ENCODE measurements at places on chromosomes 2 and 18.
A peak's percentile ranks its signal among the peaks of the same experiment; 100 is the strongest.

DNA sequence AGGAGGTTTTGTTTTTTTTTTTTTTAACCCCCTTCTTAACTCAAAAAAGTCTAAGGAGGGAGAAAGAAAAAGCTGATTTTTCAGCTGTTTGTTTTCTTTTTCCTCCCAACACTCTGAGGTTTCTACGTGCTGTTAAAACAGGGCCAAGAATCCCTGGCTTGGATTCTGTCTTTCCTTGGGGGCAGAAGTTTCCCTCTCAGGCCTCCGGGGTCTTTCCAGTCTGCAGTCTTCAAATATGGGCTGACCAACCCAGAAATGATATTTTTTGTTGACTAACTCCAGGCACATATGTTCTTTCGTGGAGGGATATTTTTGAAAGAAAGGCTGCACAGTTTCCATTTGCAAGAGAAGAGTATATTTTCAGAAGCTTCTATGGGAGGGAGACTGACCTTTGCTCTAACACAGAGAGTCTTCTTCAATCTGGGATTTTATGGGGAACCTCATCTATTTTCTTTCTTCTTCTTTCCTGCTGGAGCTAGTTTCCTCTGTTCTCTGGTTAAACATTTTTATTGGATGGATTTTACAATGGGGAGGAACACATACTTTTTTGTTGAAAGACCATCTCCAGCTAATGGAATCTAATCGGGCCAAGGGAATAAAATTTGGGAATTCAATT, 93.3 kb upstream of the SPRED2 start:
- DNase-seq = no peak

GRCh38 chr2:58098254-58099095, 51.9 kb downstream of the VRK2 start:
- peak; percentile 73 for DNase-seq

DNA sequence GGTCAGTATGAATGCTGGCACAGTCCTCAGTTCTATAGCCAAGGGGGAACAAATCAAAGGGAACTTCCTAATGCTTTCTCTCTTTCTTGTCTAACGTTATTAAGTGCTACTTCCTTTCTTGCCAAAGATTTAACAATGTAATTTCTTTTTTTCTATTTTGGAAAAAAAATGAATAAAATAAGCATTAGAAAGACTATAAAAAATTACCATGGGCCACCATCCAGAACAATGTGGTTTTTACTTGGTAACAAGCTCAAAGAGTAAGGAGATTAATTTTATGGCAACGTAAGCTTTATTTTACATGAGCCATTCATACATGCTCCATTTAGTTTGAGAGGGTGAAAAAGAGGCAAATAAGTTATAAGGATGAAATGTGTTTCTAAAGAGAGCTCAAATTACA, 40.1 kb downstream of the SERPINE2 start:
- DNase-seq = no peak

- no peak for DNase-seq
These were observed 311.6 kb downstream of the STK39 start for GRCh38 chr2:167935803-167936110.

DNA sequence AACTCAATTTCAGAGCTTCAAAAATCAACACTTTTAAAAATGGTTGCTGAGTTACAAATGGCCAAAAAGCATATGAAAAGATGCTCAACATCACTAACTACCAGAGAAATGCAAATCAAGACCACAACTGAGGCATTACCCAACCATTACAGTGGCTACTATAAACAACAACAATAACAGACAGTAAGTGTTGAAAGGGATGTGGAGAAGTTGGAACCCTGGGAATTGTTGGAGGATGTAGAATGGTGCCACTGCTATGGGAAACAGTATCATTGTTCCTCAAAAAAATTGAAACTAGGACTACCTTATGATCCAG, 173.3 kb upstream of the SPRED2 start:
- DNase-seq = no peak

DNA sequence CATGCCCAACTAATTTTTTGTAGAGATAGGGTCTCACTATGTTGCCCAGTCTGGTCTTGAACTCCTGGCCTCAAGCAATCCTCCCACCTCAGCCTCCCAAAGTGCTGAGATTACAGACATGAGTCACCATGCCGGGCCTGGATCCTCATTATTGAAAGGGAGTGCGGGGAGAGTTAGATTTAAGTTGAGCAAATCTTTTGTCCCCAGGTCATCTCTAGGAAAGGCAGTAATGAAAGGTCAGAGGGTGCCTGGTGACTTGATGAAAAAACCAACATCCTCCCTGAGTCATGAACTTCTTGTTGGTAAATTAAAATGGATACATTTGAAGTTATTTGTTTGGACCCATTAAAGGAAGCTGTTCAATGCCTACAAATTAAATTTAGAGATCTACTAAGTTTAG, 25.1 kb downstream of the STAT4 start:
- DNase-seq = no peak

GRCh38 chr2:37600735-37601134, 70.7 kb downstream of the CDC42EP3 start:
- DNase-seq = no peak

DNA sequence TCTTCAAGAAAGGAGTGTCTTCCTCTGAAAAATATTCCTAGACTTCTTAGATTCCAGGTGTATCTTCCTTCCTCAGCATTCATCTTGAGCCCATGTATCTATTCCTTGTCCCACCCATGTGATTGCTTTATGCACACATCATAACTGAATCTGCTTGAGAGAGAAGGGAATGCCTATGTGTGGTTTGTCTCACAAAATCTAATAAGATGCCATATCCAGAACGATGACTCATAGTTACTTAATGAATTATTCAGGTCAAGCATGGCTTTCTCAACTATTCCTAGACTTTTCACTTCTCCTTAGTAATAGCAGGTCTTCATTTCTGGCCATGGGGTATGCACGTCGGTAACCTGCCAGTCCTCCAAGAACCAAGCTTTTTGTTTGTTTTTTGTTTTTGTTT, 121.8 kb downstream of the SETBP1 start:
- DNase-seq = peak; percentile 54

- no peak for DNase-seq
These were observed 14.0 kb downstream of the ASPRV1 start for GRCh38 chr2:69947325-69947931.

GRCh38 chr2:42239811-42240210, 70.7 kb downstream of the EML4 start:
- no peak for DNase-seq

GRCh38 chr2:239770246-239770639, 254.9 kb downstream of the NDUFA10 start:
- no peak for DNase-seq

DNA sequence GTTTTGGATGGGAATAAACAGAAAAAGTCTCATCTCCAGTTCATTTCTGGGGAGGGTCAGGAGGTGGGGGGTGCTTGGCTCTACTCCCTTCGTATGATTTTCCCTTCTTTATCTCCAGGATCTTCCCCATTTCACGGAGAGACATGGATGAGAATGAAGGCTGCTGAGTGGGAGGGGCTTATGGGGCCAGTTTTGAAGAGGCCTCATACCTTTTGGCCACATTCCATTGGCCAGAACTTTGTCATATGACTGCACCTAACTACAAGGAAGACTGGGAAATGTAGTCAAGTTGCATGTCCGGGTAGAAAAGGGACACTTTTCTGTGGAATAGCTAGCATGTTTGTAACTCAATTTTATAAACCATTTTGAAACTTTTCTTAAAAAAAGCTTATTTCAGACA, 117.6 kb downstream of the NEDD4L start:
- peak; percentile 37 for DNase-seq

DNA sequence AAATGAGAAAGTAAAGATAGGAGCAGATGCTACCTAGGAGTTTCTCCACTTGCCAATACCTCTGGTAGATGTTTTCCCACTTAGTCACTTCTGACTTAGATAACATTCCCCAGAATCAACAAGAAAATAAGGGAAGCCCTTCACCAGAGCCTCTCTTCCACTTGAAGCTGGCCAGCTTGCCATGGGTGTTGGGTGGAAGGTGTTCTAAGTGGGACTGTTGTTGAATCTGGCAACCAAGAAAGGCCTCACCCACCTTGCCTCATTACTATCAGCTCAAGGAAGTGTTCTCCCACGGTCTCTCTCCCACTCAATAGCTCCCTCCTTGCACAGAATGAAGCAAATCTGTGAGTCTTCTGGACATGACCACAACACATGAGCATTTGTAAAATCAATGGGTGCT, 100.4 kb upstream of the REG3A start:
- no peak for DNase-seq

Measured in fibroblast of mammary gland (primary cell).